ENCODE measurements at places on chromosomes 12 and 14.

DNA sequence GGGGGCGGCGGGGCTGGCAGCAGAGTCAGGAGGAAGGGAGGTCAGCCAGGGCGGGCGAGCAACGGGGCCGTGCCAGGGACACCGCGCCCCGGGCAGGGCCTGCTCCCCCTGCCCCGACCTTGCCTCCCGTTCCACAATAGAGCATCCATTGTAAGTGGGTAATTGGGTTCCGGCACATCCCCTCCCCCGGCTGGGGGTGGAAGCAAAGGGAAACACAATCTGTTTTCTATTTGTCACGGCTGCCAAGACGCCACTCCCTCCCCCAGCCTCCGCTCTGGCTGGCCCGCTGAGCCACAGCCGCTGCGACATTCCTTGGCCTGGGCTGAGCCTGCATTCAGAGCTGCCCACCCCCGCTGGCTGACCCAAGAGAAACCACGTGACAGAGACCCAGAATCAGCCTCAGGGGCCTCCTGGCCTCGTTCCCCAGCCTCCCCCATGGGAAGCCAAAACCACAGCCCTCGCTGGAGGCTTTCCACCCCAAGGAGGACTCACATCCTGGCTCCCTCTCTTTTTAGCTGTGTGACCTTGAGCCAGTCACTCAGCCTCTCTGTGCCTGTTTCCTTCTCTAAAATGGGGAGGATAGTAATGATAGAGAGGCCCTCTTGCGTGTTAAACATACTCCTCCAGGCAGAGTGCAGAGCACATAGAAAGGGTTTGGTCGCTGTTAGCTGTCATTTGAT, 117.6 kb downstream of the SCARB1 start:
- DNase-seq, result peak; percentile 37

GRCh38 chr12:32191445-32191844, 84.8 kb downstream of the BICD1 start:
- DNase-seq, result no peak

- DNase-seq, result no peak
These were observed 15.4 kb downstream of the TRAFD1 start for GRCh38 chr12:112140728-112141127.

DNA sequence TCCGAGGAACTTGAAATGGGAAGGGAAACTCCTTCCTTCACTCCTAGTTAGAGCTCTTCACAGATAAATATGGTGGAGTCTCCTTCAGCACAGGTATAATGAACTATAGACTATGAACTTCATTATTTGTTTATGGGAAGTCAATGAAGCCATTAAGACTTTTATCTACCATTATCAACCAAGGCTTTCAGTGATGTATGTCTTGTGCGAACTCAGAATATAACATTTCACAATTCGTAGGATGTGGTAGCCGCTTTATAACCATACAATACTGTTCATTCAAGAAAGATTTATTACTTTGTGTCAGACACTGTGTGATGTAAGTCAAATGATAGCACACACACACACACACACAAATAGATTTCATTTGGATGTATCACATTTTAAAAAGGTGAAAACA, 24.8 kb upstream of the ETNK1 start:
- no peak for DNase-seq

- DNase-seq, result no peak
These were observed 227.7 kb downstream of the FSCB start for GRCh38 chr14:44279357-44279756.

- no peak for DNase-seq
These were observed 196.4 kb downstream of the RPAP3 start for GRCh38 chr12:47509398-47509851.

GRCh38 chr14:89377544-89377943, 39.5 kb downstream of the FOXN3 start:
- no peak for DNase-seq
